Left kidney (tissue), 8 donors: ENCODE measurements at places on chromosomes 1 and 21. TPM values are rescaled to one million over a fixed set of nuclear protein-coding genes. Genes with fewer than 3 reads are reported as not detected.

CRB1 gene
- 3.3 TPM for polyA plus RNA-seq

SELP gene
- polyA plus RNA-seq: 4.4 TPM

NPPA gene
- polyA plus RNA-seq: 0.81 TPM

DNA sequence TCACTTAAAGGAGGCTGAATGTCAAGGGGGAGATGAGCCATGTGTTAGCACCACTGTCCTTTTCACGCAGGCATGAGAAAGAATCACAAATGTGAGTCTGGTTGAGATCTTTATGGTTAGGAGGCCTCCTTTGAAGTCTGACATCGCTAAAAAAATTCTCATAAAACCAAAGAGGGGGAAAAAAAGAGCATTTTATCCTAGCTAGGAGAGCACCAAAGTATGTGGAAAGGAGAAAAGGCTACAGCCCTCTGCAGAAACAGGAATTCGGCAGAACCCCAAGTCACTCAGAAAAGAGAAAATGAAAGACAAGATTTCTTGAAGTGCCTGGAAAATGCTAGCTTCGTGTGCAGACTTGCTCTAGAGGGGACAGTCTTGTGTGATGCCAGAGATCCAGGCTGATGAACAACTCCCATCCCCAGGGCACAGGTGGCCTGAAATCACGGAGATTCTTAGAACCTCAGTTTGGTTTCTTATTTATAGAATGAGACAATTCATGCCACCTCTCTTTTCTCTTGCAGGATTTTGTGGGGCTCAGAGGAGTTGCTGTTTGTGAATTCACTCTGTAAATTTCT lies 61.5 kb downstream of the RUNX1 start:
- no peak for DNase-seq

DNA sequence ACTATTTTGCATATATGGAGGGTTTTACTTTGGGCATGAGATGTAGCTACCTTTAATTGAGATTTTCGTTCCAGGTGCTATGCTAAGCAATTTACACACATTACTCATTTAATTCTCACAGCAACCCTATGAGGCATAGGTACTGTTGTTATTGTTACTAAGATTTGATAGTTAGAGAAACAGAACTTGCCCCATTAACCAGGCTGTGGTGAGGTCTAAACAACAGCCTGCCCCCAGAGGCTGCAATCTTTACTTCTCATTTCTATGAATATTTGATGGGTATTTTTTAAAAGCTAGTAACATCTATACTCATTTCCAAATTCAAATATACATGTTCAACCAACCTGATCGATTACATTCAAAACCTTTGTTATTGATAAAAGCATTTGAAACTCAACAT lies 155.6 kb downstream of the GALNT2 start:
- DNase-seq: no peak

- DNase-seq: no peak
Observed at GRCh38 chr1:78322928-78323680, 167.7 kb upstream of the PTGFR start.

DNA sequence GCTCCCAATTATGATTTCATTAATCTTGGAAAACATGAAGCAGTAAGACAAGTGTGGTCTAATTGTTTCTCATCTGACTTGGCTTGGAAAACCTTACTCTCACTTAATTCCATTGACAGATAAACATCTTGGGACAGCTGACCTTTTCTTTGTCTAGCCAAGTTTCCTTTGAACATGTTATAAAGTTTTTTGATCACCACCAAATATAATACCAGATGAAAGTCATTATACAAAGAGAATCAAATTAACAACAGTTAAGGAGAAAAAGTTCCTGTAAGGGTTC lies 50.2 kb downstream of the ALG14 start:
- DNase-seq: no peak

DNA sequence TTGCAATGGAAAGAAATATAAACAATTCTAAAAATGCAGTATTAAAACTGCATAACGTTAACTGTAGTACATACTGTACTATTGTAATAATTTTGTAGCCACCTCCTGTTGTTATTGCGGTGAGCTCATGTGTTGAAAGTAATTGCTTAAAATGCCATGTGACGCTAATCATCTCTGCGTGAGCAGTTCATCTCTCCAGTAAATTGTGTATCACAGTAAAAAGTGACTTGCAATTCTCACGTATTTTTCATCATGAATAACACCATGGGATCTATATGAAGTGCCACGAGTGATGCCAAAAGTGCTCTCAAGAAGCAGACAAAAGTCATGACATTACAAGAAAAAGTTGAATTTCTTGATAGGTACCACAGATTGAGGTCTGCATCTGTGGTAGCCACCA lies 82.4 kb upstream of the CYYR1 start:
- DNase-seq: no peak

GRCh38 chr1:234327577-234328164 lies 45.6 kb upstream of the COA6 start:
- no peak for DNase-seq
